ENCODE measurements at places on chromosomes 5 and 9.

GRCh38 chr5:157252711-157253465 is 13.0 kb upstream of the CYFIP2 start:
- no peak for DNase-seq

DNA sequence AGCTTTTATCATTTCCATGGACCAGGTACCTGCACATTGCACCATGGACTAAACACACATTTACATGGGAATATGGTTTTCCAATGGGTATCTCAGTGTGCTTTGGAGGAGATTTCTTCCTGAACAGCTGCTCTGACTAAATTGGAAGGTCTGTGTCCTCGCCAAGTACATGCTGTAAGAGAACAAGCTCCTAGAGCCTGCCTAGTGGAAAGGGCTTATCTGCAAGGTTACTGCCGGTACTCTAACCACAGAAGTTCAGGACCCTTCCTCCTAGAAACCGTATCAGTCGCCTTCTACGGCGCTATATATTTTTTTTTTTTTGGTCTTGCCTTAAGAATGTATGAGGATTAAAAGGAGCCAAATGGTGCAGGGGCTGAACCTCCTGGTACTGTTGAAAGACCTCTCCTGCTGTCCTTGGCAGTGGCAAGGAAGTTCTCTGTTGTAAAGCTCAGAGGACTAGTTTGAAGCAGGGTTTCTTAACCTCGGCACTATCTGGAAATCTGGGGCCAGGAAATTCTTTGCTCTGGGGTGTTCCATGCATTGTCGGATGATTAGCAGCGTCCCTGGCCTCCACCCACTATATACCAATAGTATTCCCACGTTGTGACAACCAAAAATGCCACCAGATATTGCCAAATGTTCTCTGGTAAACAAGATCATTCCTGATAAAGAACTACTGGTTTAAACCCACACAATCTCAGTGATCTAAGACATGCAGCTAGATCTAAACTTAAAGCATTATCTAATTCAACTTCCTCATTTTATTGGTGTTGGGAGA is 107.4 kb downstream of the FBXO38 start:
- no peak for DNase-seq

DNA sequence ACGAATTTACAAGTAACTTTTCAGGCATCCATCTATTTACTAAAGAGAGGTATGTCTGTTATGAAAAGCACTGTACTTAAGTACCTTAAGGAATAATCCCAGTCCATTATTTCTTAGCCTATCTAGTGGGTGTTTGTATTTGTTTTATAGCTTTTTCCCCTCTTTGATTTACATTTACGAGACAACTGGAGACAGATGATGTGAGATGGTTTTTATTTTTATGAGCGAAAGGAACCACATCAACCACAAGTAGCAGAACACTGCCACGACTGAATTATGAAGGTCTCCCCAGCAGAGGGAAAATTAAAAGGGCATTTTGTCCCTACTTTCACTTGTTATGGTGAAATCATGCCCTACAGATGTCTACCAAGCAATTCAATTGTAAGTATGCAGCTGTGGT is 357.8 kb downstream of the NFIB start:
- DNase-seq, result no peak

GRCh38 chr9:83041771-83042170 is 21.2 kb downstream of the RASEF start:
- no peak for DNase-seq

- DNase-seq, result no peak
Observed at GRCh38 chr5:148760945-148761638, 65.3 kb upstream of the ADRB2 start.

GRCh38 chr9:84357275-84357674 is 16.7 kb upstream of the SLC28A3 start:
- no peak for DNase-seq

- DNase-seq, result no peak
Observed at GRCh38 chr5:150342583-150342982, 14.9 kb upstream of the TCOF1 start.

DNA sequence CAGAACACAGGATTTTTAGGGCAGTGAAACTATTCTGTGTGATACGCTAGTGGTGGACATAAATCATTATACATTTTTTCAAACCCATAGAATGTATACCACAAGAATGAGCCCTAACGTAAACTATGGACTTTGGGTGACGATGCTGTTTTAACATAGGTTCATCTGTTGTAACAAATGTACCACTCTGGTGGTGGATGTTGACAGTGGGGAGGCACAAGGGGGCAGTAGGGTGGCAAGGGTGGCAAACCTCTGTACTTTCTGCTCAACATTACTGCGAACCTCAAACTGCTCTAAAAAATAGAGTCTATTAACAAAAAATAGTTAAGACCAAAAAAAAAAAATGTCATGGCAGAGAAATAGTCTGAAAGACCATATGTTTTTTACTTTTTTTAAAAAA is 9.1 kb upstream of the MVB12B start:
- DNase-seq, result no peak

- DNase-seq, result no peak
Observed at GRCh38 chr9:89901920-89902319, 297.1 kb downstream of the GADD45G start.

DNA sequence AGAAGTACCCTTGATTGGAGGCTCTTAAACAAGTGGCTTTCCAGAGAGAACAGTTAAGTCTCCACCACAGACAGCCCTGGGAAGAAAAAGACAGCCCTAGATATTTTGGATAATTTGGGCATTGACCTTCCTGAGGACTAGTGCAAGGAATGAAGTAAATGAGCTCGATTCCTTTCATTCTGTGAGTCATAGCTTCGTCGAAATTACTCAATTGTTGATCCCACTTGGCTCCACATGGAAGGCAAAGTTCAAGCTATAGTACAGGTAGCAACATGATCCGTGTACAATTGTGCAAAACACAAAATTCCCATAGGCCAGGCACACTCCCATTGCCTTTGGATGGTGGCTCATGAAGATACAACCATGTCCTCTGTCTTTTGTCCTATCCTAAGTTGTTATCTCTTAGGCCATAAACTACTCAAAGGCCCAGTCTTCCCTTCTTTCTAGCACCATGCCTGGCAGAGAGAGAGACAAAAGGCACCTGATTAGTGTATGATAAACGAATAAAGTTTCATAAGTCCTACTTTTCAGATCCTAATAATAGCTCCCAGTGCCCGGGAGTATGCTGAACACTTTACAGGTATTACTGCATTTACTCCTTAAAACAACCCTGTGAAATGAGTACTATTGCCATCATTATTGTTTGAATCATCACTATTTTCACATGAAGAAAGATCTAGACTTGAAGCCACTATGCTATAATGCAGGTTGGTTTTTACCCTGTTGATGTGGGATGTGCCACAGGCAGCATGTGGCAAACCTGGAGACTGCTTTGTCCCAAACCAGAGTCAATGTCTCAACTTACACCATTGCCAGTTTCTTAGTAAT is 116.7 kb upstream of the RANBP3L start:
- no peak for DNase-seq

Measured in stimulated activated CD4-positive, alpha-beta T cell treated with anti-CD3 and anti-CD28 coated beads, Interleukin-1b, Interleukin-23, amount 100 ng/mL, for 1 hour (primary cell).